ENCODE measurements at places on chromosomes 11 and 22.

DNA sequence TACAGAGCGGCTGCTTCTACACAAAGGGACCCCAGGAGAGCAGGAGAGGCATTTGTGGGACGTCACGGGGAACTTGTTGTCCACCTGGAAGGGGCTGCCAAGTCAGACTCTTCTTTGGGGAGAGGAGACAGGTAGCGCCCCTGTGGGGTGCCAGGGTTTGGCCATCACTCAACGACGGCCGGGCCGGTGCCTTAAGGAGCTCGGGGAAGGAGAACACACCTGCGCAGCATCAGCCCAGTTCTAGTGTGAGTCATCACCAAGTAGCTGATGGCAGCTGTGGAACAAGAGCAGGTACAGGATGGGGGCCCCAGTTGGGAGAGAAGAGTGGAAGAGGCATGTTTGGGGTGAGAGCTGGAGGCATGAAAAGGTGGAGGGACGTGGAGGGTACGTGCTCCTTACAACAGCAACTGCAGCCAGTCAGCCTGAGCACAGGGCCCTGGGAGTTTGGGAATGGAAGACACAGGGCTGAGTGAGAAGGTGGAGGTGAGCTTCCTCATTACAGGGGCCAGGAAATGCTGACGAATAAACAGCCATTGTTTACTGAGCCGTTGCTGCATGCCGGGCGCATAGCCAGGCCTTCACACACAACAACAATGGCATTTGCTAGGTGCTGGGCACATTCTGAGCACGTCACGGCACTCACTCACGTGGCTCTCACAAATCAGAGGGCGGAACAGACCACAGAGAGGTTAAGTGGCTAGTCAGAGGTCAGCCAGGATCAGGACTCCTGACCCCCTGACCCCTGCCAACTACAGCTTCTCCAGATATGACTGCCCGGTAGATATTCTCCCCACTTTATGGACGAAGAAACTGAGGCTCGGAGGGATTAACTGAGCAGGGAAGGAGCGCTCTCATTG lies 29.1 kb upstream of the TP53I11 start:
- no peak for DNase-seq

- no peak for DNase-seq
These were observed 19.7 kb downstream of the RAB30 start for GRCh38 chr11:83051760-83052671.

DNA sequence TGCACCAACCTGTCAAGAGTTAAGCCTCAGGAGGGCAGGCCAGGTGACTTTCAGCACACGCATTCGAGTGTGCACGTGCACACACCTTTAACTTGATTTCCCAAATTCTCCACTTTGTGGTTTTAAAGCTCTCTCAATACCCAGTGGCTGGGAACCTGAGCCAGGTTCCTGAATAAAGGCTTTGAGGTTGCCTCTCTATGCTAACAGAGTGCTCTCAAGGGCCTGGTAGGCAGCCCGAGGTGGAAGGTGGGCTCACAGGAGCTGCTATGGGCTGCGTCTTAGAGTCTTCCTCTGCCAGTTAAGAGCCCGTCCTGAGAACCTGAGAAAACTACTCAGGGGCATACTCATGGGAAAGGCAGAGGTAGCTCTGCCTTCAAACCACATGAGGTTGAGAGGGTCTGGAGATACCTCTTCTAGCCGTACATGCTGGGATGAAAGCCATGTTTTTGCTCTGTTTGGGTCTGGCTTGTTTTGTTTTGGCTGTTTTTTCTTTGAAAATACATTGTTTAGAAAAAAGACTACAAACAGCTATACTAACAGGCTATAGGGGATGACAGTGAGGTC lies 11.6 kb upstream of the SERPIND1 start:
- no peak for DNase-seq

DNA sequence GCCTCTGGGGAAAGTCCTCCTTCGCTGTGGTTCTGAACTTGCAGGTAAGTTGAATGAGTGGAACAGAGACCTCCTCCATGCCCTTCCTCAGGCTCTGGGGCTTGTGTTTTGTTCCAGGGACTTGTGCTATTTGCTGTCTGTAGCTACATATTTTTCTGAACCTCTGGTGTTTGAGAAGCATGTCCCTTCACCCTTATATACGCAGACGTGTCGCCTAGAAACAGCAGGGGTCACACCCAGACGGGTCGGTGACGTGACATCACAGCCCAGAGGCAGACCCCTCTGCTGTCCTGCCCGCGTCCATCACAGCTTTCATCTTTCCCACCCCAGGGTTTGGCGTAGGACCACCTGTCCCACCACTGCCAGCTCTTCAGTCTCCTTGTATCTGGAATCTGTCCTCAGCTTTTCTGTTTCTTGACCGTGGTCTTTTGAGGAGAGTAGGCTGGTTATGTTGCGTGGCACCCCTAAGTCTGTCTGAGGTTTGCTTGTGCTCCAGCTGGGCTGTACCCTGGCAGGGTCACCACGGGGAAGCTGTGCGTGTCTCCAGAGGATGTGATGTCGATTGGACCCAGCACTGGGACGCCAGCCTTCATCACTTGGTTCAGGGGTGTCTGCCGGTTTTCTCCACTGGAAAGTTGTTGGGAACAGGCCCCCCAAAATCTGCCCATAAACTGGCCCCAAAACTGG lies 13.4 kb upstream of the MUC5B start:
- DNase-seq, result no peak

GRCh38 chr11:44257338-44258189 lies 52.4 kb downstream of the ALX4 start:
- no peak for DNase-seq

- DNase-seq, result no peak
These were observed 755.8 kb downstream of the NTM start for GRCh38 chr11:132125988-132126871.

Data from SIG-M5 (cell line).